Hematopoietic multipotent progenitor cell treated with erythropoietin and hydrocortisone succinate and interleukin-3 and kit ligand, for 8 days (in vitro differentiated cells): ENCODE measurements at places on chromosomes 6 and 20.

- DNase-seq = no peak
Observed at GRCh38 chr20:46720776-46721425, 11.5 kb downstream of the SLC2A10 start.

- peak; percentile 70 for DNase-seq
Observed at GRCh38 chr6:3433005-3433404, 23.8 kb downstream of the SLC22A23 start.

DNA sequence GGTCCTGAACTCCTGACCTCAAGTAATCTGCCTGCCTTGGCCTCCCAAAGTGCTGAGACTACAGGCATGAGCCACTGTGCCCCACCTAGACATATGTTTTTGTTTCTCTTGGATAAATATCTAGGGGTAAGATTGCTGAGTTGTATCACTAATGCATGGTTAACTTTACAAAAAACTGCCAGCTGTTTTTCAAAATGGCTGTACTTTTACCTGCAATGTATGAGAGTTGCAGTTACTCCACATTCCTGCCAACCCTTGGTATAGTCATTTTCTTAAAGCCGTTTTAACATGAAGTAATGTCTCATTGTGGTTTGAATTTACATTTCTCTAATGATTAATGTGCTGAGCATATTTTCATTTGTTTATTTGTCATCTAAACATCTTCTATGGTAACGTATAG lies 289.7 kb downstream of the UTRN start:
- DNase-seq = no peak

GRCh38 chr6:79512014-79512413 lies 25.2 kb downstream of the LCA5 start:
- no peak for DNase-seq

- no peak for DNase-seq
Observed at GRCh38 chr6:99333068-99333467, 16.4 kb downstream of the FAXC start.

DNA sequence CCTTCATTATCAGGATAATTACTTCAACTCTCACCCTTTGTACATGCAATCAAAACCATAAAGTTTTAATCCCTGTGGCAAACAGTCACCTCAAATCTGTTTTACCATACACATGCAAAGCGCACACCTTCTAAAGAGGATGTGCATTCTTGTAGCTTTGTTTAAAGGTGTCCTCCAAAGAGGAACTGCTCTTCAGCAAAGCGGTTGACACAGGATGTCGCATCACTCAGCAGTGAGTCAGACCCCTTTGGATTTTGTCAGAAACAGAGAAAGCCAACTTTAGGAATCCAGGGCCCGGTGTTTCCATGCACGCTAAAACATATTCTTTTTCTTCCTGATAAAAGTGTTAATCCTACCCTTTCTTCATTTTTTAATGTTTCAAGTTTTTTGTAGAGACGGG lies 268.3 kb upstream of the ARID1B start:
- DNase-seq = no peak

DNA sequence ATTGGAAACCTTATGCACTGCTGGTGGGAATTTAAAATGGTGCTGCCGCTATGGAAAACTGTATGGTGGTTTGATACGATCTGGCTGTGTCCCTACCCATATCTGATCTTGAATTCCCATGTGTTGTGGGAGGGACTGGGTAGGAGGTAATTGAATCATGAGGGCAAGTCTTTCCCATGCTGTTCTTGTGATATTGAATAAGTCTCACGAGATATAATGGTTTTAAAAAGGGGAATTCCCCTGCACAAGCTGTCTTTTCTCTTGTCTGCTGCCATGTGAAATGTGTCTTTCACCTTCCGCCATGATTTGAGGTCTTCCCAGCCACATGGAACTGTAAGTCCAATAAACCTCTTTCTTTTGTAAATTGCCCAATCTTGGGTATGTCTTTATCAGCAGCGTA lies 4.9 kb downstream of the TAP2 start:
- no peak for DNase-seq

DNA sequence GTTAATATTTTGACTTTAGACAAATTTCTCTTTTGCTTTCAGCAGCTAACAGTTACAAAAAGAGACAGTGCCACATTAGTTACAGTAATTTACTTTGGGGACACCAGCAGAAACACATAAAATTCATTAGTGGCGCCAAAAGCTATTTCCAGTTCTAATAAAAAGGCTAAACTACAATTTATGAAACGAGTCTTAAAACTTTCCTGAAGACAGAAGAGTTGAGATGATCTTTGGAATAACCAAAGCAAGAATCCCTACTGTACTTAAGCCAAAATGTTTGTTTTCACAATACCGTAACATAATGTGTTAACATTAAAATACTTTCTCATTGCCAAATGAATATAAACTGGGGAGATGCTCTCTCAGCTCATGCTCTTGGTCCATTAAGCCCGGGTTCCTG lies 350.2 kb upstream of the AGPAT4 start:
- no peak for DNase-seq

DNA sequence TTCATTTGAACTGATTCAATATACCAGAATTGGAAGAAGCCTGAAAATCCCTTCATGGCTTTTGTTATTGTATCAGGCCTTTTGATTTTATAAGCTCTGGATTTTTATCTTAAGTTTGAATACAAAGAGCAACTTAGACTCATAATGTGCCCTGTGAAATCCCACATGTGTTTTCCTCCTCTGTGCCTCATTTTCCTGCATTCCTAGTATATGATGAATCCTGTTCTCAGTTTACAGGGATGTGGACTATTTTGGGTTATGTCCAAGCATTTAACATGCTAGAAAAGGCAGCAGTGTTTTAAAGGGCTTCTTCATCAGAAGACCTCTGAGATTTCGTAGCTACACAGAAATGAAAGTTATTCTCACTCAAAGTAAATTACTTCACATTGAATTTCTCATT lies 455.0 kb downstream of the RFPL4B start:
- no peak for DNase-seq

DNA sequence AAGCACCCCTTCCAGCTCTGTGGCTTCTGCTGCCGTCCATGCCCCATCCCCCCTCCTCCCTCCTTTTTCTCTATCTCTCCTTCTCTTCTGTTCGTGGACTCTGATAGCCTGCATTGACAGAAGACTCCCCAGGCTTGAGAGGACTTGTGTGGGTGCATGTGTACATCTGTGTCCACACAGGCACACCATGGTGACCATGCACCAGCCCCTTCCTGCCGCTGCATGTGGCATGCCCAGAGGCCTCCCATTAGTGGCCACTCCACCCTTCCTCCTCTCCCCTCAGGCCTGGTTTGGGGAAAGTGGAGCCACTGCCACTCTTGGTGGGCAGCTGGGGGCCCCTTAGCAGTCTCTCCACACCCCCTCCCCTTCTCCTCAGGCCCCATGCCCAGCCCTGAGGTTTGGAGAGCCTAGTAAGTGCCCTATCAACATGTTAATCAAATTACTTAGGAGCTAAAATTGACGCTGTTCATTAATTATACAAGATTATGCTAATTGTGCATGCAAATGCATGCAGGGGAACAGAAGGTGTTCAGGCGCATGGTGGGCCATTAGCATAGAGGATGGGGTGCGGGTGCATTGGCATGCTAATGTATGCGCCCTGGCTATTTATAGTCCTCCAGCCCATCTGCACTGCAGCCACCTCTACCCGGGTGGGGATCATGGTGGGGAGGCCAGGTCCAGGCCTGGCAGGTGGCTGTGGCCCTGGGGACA lies 45.9 kb downstream of the EBF4 start:
- DNase-seq = no peak

DNA sequence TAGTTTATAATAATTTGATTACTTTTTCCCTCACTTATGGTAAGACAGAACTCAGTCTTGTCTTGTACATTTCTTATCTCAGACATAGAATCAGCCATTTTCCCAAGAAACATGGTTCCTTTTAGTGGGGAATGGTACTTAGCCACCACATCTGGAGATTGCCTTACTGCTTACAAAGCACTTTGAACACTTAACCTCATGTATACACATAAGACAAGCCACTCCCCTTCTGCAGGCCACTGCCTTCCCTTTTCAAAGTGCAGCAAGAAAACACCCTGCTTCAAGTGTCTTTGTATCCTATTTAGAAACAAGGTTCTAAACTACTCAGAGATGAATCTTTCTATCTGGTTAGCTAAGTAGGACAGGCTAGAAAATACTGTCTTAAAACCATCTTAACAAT lies 159.2 kb downstream of the UBE3D start:
- no peak for DNase-seq

GRCh38 chr6:53290537-53291510 lies 57.9 kb downstream of the ELOVL5 start:
- DNase-seq = peak; percentile 87
